ENCODE measurements at places on chromosomes 6 and 20.
A peak's percentile ranks its signal among the peaks of the same experiment; 100 is the strongest.

- DNase-seq, result no peak
Observed at GRCh38 chr20:13029687-13030375, 21.1 kb downstream of the SPTLC3 start.

DNA sequence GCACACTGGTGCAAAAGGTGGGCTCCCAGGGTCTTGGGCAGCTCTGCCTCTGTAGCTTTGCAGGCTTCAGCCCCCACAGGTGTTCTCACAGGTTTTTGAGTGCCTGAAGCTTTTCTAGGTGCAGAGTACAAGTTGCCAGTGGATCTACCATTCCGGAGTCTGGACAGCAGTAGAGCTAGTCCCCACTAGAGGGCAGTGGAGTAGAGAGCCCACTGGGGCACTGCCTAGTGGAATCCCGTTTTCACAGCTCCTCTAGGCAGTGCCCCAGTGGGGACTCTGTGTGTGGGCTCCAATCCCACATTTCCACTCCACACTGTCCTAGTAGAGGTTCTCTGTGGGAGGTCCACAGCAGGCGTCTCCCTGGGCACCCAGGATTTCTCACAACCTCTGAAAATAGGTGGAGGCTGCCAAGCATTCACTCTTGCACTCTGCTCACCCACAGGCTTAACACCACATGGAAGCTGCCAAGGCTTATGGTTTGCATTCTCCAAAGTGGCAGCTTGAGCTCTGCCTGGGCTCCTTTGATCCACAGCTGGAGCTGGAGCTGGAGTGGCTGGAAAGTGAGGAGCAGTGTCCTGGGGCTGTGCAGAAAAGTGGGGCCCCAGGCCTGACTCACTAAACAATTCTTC lies 86.3 kb upstream of the PROKR2 start:
- DNase-seq, result no peak

GRCh38 chr6:3194535-3195419 lies 32.7 kb downstream of the TUBB2B start:
- DNase-seq, result no peak

DNA sequence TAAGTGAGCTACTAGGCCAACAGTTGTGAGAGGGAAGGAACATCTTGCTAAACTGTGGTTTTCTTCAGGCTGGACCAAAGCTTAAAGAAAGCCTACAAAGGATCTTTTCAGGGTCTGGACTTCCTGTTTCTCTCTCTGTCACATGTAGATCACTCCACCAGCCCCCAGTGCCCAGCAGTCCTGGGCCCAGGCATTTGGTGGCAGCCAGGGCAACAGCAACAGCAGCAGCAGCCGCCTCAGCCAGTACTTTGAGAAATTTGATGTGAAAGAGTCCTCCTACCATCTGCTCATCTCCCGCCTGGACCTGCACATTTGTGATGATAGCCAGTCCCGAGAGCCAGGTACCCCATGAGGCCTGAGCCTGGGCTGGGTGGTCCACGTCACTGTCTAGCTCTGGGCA lies 44.1 kb downstream of the BLTP3A start:
- no peak for DNase-seq

DNA sequence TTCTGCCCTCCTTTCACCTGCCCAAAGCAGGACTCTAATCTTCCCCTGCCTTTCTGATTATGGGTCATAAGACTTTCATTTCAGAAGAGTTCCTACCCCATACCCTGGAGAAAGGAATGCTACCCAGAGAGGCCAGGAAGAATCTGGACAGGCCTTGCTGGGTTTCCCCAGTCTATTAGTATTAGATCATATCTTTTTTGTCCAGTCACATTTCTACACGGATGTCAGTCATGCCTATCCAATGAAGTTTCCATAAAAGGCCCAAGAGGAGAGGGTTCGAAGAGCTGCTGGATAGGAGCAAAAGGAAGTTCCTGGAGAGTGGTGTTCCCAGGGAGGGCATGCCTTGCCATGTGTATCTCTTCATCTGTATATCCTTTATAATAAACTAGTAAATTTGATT lies 3.2 kb downstream of the POLH start:
- DNase-seq, result no peak

DNA sequence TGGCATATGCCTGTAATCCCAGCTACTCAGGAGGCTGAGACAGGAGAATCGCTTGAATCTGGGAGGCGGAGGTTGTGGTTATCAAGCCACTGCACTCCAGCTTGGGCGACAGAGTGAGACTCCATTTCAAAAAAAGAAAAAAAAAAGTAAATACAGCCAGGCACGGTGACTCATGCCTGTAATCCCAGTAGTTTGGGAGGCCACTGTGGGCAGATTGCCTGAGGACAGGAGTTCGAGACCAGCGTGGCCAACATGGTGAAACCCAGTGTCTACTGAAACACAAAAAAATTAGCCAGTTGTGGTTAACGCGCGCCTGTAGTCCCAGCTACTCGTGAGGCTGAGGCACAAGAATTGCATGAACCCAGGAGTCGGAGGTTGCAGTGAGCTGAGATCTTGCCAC lies 1.5 kb upstream of the NINL start:
- no peak for DNase-seq

- no peak for DNase-seq
Observed at GRCh38 chr6:137870308-137870644, 3.2 kb downstream of the TNFAIP3 start.

DNA sequence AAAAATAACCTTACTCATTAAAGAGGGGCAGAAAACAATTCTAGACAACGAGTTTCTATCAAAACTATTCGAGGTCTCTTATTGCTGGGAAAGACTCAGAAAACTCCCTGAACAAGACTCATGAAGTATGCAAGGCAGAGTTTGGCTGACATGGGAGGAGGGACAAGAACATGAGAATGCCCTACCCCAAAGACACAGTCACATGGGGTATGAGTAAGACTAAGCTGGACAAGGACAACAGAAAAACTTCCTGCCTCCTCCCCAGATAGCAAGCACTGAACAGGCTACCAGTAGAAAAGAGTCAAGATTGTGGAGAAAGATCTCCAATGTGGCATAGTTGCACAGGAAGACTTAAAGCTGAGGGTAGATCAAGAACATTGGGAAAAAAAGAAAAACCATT lies 39.7 kb upstream of the PHIP start:
- DNase-seq, result no peak

- no peak for DNase-seq
Observed at GRCh38 chr6:148873868-148874267, 127.0 kb downstream of the UST start.

DNA sequence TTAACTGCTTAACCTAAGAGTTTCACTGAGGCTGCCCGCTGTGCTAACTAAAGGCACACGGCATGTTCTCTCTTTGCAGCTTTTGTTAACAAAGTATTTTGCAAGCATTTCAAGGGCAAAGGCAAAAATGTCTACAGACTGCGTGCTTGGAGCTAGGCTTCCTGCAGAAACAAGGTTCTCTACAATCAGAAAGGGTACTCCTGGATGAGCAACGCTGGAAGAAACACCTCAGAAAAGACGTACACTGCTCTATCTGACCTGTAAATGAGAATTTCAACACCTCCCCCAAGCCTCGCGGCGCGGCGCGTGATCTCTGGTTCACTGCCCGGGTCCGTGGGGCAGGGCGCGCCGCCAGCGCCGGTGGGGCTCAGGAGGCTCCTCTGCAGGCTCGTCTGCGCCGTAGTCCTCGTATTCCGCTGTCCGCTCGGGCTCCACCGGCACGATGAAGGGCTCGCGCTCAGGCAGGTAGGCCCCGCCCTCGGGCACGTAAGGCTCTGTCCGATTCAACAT lies 120.9 kb downstream of the COL12A1 start:
- no peak for DNase-seq

GRCh38 chr6:102458990-102459389 lies 1065.5 kb downstream of the GRIK2 start:
- no peak for DNase-seq

DNA sequence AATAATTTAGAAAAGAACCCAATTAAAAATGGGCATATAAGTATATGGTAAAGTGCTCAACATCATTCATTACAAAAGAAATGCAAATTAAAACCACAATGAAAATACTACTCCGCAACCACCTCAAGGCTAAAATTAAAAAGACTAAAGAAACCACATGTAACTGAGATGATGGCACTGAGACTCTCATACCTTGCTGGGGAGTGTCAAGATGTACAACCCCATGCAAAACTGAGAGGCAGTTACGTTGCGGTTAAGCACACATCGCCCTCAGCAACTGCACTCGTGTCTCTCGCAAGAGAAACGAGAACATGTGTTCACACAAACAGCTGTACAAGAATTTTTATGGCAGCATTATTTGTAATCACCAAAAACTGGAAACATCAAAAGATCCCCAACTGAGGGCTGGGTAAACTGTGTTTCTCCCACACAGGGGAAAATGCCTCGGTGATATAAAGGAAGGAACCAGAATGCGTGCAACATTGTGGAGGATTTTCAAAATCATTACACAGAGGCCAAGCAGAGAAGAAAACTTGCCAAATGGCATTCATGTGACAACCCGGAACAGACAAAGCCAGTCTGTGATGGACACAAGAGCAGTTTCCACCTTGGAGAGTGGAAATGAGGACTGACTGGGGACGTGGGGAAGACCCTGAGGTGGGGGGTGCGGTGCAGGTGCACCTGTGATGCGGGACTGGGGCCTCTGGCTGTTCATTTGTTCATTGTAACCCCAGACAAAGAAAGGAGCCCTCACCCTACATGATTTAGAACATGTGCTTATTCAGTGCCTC lies 144.9 kb downstream of the WDR27 start:
- DNase-seq, result peak; percentile 54

GRCh38 chr20:32157611-32158010 lies 48.1 kb downstream of the TM9SF4 start:
- no peak for DNase-seq

DNA sequence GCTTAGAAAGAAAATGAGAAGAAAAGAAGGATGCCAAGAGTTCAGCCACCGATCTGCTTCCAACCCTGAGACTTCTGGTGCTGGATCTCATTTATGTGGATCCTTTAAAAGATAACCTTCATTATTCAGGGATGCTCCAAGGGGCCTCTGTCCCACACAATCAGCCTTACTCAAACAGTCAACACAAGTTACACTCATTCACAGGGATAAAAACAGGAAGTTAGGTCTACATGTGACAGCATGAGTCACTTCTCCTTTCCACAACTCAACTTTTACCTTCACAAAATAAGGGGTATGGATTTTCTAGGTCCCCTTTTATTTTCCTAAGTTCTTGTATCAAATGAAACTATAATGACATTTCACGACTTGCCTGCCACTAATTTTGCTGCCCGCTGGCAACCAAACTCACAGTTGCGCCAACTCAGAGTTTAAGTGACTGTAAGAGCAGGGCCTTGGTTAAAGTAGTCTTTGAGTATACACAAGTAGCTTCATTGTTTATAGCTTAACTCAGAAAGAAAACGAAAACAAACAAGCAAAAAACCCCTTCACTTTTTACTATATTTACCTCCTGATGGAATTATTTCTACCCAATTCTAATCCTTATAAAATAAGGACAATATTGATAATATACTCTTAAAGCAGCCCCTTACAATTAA lies 278.8 kb upstream of the RUNX2 start:
- DNase-seq, result no peak

DNA sequence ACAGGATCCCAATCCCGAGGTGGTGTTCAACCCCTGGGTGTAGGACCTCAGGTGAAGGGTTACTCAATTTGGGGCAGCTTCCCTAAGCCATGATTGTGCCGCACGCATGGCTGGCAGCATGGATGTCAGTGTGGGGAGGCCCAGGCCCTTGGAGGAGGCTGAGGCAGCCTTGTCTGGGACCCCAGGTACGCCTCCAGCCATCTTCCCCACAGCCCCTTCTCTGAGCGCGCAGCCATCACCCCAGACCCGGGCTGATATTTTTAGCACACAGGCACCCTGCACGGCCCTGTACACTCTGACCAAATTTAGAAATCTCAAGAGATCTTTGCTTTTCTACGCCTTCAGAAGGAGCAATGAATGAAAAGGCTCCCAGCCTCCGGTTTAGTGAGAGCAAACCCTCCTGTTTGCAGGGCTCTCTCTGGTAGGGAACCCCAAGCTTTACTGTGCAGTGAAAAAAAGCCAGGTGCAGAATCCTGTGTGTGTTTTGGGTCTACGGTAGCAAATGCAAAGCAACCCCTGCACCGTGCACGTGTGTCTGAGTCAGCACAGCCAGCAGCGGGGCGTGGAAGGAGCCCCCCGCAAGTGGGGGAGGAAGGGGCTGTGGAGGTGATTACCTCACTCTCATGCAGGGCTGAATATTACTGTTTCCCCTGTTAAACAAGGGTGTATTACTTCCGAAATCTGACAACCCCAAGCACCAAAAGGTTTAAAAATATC lies 44.3 kb downstream of the CTCFL start:
- no peak for DNase-seq

DNA sequence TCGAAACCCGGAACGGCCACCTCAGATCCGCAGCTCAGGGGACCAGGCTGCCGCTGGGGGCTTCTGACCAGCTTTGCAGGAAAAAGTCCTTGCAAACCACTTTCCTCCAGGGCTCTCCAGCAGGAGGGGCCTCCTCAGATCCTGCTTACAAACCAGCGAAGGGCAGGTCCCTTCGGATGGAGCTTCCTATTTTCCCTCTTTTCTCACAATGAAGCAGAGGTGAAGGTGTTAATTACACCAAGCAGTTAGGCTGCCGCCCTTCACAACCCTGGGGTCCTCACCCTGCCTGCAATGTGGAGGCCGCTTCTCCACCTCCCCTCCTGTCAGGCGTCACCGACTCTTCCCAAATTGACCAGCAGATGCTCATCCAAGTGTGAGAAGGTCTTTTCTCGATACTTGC lies 5.7 kb downstream of the ARHGAP40 start:
- DNase-seq, result no peak

DNA sequence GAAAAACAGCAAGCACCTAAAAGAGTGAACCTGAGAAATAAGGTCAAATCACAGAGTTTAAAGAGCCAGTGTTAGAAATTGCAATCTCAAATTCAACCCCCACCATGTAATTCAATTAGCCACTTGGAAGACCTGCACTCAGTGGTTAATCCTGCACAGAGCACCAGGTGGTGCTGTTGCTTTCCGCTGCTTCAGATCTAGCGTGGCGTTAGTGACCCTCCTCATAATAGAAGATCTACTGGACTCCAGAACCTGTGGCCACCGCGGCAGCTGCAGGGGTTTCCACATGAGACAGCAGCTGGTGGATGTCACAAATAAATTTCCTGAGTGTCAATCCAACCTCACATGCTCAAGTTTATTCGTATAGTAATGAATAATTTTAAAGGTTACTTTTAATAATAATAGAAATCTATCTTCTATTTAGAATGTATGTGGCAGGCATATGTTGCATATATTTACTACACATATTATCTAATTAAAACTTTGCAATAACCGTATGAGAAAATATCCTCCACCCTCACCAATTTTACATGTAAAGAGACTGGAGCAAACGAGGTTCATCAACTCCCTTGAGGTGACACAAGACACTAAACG lies 84.4 kb downstream of the SYNE1 start:
- no peak for DNase-seq

- DNase-seq, result no peak
Observed at GRCh38 chr6:17392978-17393891, at the start of gene CAP2. Gene CAP2, plus strand, starts transcription at chr6:17393595. Its CDS starts 27,961 bp downstream, at chr6:17421556.

GRCh38 chr6:33710296-33711121 lies 991 bp downstream of the UQCC2 start:
- no peak for DNase-seq
